ENCODE measurements at places on chromosomes 13 and 19.

GRCh38 chr19:44927746-44928145 is 13.3 kb downstream of the APOC1 start:
- no peak for DNase-seq

DNA sequence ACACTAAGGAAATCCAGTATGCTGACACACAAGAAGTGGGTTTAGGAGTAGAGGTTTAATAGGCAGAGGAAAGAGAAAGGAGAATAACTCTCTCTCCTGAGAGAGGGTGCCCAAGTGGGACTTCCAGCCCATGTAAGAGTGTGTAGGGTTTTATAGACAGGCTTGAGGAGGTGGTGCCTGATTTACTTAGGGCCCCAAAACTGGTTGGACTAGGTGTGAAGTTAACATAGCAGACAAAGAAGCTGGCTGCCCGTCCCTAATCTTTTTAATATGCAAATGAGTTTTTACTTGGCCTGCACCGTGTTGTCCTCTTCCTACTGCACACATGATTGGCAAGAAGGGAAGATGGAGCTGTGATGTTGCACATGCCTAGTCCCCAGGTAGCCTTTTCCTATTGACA is 752.5 kb upstream of the SLITRK5 start:
- no peak for DNase-seq

GRCh38 chr19:41352609-41353465 is 885 bp downstream of the TGFB1 start:
- DNase-seq, result peak; percentile 18

- no peak for DNase-seq
Measured at GRCh38 chr13:95099541-95099940, 201.7 kb downstream of the ABCC4 start.

DNA sequence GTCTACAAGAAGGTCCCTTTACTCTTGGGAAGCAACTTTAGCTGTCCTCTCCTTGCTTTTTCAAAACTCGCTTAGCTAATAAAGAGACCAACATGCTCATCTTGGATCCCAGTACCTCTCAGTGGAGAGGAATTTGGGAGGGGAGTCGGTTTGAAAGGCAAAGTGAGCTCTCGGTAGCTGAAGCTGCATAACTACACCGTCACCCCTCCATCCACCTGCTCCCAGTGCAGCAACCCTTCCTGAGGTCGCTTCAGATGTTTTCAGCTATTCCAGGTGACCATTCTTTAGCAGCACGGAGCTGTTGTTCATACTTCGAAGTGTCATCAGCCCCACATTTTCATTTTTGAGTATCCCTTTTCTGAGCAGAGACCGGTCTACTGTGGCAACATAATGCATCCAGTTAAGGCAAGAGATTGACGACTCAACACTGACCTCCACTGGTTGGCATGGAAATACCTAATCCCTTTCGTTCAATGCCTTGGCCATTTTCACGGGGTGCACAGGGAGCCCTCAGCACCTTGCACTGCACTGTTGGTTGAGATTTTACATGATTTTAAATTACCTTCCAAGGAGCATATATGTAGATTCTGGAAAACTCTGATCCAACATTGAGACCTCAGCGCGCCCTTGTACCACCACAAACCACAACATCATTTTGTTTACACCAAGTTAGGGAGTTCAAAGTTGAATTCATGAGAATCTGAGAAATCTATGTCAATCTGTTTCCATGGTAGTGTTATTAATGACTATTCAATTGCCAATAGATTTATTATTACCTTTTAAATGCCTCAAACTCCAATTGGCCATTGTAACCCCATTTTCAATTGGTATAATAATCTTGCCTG is 42.2 kb downstream of the DLEU7 start:
- DNase-seq, result peak; percentile 44

DNA sequence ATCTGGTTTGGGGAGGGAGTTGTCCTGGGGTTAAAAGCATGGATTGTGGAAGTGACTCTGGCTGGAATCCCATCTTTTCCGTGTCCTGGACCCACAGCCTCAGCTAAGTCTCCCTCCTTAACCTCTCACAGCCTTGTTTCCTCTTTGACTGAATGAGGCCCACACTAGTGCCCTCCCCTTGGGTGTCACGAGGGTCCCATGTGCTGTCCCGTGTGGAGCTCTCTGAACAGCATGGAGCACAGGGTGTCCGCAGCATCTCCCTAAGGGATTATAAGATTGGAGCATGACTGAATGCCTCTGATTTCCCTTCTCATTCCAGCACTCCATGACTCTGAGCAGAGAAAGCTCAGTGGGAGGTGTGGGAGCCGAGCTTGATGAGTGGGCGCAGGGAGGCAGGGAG is 182.5 kb downstream of the TEX29 start:
- no peak for DNase-seq

- no peak for DNase-seq
Measured at GRCh38 chr13:58004751-58005150, 373.2 kb downstream of the PCDH17 start.

- DNase-seq, result no peak
Measured at GRCh38 chr19:33724021-33724720, 72.5 kb upstream of the KCTD15 start.

DNA sequence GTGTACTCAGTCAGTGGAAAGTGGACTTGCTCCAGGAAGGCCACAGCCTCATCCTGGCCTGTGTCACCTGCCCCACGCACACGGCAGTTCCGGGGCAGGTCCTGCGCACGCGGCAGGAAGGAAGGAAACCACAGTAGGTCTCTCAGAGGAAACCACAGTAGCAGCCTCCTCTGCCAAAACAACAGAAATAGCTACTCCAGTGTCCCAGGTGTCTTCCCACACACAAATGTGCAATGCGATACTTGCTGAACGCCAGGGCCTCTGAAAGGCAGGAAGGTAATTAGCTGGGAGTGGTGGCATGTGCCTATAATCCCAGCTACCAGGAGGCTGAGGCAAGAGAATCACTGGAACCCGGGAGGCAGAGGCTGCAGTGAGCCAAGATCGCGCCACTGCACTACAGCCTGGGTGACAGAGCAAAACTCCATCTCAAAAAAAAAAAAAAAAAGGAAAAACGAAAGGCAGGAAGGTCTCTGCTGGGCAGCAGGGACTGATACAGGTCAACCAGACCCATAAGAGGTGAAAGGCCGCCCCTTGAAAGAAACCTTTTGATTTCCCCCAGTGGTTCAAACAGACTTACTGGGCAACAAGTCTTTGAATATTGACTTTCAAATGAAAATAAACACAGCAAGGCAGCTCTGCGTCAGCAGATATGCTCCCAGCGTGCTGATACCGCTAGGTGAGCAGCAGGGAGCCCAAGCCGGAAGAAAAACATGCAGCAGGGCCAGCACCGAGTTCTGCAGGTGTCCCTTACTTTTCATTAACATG is 49.5 kb downstream of the CRYL1 start:
- DNase-seq, result no peak

GRCh38 chr19:45515081-45515624 is 7.9 kb downstream of the VASP start:
- DNase-seq, result no peak

- DNase-seq, result peak; percentile 9
Measured at GRCh38 chr13:29901710-29902631, 51.6 kb upstream of the UBL3 start.

DNA sequence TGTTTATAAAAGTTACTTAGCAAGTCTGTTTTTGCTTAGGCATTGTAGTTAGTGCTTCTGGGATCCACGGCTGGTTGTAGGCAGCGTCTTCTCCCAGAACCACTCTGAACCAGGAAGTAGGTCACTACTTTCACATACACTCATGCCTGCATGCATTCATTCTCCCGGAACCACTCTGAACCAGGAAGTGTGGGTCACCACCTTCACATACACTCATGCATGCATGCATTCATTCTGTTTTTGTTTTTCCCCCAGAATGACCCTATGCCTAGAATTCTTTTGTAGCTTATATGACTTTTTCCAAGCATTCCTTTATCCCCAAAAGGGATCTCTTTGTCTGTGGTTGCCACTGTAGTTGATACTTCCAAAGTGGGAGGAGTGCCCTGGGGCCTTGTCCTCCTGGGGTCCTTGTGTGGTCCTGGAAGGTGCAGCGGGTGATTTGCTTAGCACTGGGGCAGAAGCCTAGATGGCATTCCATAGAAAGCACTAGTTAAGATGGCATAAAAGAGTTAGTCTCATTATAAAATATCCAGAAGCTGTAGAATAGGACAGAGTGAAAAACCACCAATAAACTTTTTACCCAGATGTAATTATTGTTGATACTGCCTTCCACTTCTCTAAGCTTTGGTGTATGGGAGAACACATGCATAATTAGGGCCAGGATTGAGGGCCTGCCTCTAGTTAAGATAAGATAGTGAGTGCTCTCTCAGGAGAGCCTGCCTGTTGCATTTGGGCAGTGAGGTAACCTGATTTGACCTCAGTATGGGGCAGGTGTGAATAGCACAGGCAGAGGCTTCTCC is 68.6 kb upstream of the TEX29 start:
- DNase-seq, result no peak

GRCh38 chr13:59208405-59209195 is 955.1 kb downstream of the DIAPH3 start:
- DNase-seq, result no peak

DNA sequence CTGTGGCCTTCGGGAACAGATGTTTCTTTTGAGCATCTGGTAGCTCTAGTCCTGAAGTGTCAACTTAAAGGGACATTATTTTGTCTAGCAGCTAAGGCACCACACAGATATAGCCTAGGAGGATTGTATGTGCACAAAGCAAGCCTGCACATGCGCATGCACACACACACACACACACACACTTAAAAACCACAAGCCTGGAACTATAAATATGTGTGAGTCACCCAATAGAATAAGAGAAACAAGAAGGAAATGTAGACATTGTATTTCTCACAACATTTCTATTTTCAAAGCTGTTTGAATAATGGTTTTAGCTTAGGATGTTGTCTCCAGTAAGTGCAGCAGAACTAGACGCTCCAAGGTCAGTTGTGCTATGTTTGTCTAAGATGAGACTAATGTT is 516.5 kb downstream of the SUCLA2 start:
- peak; percentile 47 for DNase-seq

- DNase-seq, result peak; percentile 99
Measured at GRCh38 chr19:36054733-36055686, at the start of gene WDR62. Gene WDR62, plus strand, starts transcription at chr19:36054897. Its CDS starts 75 bp downstream, at chr19:36054972.

DNA sequence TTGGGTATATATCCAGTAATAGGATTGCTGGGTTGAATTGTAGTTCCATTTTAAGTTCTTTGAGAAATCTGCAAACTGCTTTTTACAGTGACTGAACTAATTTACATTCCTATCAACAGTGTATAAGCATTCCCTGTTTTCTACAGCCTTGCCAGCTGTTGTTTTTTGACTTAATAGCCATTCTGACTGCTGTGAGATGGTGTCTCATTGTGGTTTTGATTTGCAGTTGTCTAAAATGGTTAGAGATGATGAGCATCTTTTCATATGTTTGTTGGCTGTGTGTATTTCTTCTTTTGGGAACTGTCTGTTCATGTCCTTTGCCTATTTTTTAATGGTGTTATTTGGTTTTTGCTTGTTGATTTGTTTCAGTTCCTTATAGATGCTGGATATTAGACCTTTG is 4.0 kb upstream of the ZNF222 start:
- DNase-seq, result no peak

Data from NCI-H345 (cell line).